Midbrain (tissue), 1 donor: ENCODE measurements at places on chromosomes 6 and 20.

DNA sequence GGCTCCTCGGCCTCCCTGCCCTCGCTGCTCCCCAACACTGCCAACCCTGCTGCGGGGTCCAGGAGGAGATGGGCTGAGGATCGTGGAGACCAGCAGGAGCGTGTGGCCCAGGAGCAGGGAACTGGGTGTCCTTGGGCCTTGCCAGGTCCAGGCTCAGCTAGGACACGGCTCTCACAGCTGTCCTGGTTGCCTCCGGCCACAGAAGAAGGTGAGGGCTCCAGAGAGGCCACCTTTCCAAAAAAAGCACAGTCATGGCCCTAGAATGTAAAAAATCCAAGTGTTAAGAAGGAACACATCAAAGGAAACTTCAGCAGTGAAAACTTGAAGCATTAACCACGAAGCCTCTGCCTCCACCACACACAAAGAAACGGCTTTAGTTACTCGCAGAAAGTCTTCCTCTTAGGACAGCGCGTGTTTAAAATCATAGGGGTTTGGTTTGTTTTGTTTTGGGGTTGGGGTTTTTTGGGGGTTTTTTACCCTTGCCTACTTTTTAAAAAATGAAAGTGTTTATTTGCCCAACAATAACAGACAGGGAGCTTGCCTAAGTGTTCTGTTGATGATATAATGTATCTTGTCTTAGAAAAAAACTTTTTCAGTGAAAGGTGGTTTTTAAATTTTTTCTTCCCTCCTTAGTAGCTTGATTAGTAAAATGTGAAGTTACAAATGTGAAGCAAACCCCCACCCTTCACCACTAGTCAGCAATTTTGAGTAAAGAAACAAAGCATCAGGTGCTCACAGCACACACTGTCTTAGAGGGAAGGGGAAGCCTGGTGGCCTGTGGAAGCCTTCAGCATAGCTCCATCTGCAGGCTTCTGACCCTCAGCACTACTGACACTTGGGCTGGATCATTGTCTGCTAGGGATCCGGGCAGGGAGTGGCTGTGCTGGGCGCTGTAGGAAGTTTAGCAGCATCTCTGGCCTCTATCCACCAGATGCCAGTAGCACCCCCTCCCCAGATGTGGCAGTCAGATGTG is 60.0 kb downstream of the PTPN1 start:
- no peak for DNase-seq

DNA sequence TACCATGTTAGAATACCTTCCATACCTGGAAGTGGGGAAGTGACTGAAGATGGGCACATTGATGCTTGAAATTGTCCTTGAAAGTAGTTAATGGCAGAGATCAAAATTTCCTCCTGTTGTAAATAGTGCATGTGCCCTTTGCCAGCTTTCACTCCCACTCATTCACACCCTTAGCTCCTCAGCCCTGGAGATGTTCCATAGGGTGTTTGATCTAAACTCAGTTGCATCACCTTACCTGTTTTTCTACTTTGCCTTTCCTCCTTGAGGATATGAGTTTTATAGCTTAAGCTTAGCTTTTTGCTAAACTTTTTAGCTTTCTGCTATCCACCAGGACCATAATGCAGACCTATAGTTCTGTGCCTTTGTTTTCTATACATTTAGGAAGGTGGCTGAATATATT is 69.0 kb downstream of the CEP57L1 start:
- DNase-seq: no peak

GRCh38 chr6:159754959-159755914 is 6.6 kb upstream of the ACAT2 start:
- DNase-seq: peak; percentile 22

GRCh38 chr6:136334465-136334846 is 44.8 kb upstream of the BCLAF1 start:
- no peak for DNase-seq

DNA sequence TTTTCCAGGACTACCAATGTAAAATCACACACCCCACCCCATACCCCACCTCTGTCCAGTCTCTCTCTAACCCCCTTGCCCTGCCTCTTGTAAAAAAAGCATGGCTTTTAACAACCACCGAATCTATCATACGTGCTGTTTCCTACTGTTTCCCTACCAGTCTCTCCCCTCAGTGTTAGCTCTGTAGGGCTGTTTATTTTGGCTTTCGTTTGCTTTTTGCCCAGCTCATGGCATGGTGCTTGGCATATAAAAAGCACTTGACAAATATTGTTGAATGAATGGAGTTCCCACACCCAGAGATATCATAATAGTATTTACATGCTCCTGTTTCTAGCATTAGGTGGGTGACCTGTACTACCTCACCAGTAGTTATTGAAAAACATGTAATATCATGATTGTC is 148.2 kb downstream of the OPRM1 start:
- DNase-seq: no peak

DNA sequence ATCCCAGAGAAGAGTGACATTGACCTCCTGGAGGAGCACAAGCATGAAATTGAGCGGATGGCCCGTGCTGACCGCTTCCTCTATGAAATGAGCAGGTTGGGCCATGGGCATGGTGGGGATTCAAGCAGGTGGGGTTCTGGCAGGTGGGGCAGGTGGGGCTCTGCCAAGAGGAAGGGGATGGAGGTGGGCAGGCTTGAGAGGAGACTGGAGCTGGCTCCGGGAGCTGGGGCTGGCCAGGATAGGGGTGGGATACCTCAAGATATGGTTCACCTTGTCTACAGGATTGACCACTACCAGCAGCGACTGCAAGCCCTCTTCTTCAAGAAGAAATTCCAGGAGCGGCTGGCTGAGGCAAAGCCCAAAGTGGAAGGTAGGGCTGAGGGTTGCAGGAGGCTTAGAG is 42.9 kb downstream of the MOCS1 start:
- no peak for DNase-seq

DNA sequence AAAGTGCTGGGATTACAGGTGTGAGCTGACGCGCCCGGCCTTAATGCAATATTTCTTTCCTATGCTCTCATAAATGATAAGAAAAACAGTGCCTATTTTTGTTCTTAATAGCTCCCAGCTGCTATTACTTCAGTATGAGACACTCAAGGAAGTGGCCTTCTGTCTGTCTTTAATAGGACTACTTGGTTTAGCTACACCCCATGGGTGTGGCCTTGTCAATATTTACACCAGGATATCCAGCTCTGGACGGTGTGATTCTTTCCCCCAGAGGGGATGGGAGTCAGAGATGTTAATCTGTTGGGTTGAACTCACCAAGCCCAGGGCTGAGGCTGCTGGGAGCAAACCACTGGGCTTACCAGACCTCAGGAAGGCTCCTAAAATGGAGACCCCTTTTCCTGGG is 134.2 kb downstream of the CEP57L1 start:
- DNase-seq: no peak

DNA sequence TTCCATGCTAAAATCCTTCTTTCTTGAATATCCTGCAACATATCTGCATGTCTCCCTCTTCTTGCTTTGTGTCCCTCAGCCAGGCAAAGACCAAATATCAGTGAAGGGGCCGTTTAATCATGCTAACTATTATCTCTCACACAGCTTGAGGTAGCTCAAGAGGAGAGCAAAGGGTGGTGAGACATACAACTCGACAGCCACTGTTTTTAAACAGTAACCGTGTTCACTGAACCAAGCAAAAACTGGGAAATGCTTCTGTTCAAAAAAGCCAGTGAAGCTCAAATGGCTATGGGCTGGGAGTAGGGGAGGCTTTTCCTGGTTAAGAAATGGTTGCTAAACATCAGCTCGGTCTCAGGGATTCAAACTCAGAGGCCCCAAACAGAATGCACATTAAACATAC is 83.4 kb downstream of the MAP7 start:
- DNase-seq: peak; percentile 52

- no peak for DNase-seq
Observed at GRCh38 chr6:15077961-15078360, 167.9 kb upstream of the JARID2 start.

DNA sequence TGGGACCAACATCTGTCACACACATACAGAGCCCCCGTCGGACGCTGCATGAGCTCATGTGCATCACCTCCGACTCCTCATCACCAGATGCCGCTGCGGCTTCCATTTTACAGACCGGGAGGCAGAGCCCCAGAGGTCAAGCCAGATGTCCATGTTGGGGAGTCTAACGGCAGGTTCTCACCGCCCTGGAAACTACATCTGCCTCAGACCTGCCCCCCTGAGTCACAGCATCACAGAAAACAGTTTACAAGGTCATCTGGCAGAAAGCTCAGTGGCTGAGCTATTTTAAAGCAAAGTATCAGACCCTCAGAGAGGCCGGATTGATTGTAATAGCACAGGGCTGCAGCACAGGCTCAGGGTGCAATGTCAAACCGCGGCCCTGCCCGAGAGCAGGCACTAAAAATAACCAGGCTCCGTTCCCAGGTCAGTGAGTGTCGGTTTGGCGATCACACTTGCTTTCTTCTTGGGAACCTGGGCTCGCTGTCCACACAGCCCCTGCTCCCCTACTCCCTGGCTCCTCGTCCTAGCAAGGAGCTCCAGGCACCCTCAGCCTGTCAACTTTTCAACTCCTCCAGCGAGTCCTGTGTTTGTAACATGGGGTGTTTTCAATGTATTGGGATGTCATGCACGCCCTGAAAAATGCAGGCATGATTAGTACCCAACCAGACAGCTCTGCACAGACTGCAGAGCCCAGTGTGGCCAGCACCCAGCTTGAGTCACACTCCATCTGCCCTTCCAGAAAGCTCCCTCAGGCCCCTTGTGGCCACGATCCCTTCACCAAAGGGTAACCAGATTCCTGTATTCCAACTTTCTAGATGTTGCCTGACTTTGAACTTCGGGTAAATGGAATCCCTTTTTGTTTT is 264.5 kb downstream of the CDH4 start:
- no peak for DNase-seq

DNA sequence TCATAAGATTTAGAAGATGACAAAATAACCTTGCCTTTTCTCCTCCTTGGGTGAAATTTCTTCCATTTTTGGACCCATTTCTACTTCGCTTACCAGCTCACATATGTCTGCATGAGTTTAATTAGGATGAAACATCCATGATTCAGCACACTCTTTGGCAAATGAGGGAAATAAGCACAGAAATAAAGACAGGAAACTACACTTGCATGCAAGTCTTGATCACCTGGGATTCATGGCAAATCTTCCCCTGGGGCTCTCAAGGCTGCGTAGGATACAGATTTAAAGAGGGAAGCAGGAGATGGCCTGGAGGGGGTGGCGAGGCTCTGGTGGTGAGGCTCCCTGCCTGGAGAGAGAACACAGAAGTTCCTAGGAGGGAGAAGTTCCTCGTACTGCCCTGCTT is 147.8 kb downstream of the EDN3 start:
- DNase-seq: no peak

- DNase-seq: no peak
Observed at GRCh38 chr6:161302949-161303348, 29.1 kb upstream of the AGPAT4 start.

GRCh38 chr6:13725570-13725969 is 13.9 kb upstream of the RANBP9 start:
- no peak for DNase-seq

DNA sequence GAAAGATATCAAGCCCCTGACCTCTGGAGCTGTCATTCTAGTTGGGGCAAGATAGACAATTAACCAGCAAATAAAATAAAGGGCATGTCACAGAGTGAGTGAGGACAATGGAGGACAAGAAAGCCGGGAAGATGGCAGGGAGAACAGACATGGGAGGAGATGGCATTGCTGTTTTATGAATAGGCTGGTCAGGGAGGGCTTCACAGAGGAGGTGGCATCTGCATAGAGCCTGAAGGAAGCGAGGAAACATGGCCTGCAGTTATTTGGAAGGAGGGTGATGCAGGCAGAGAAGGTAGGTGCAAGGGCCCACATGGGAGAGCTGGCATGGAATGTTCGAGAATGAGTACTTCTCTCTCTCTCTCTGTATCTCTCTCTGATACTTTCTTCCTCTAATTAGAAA is 63.7 kb downstream of the EFCAB8 start:
- DNase-seq: no peak

DNA sequence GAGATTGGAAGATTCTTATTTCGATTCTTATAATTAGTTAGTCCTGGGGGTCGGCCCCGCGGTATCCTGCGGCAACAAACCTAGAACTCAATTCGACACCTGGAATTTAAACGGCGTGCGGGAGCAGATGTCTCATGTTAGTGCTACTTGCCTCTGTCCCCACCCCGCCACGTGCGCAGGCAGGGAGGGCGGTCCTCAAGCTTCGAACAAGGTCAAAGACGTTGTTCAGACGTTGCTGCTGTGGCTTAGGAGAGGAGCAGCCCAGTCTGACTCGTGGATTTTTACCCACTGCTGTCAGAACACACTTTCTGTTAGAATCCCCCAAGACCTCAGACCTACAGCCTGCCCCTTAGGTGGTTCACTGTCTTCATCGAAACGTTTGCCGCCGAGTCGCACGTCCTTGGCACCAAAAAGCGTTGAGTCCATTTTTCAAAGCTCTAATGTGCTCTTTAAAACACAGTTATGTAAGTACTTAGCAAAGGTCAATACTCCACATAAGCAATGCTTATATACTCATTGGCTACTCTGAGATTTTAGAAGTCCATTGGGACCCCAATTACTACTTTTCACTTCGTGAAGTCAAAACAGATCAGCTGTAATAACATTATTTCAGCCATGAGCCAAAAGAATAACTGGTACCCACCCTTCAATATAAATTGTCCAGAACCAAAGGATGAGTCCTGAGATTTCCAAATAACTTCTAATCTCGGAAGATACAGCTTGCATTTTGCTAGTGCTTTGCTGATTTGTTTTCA is 2.7 kb upstream of the C6orf62 start:
- peak; percentile 95 for DNase-seq

GRCh38 chr20:41046716-41047115 is 18.1 kb downstream of the TOP1 start:
- no peak for DNase-seq

- no peak for DNase-seq
Observed at GRCh38 chr6:16774437-16774836, 13.2 kb upstream of the ATXN1 start.
